ENCODE measurements at places on chromosomes 4 and X.

DNA sequence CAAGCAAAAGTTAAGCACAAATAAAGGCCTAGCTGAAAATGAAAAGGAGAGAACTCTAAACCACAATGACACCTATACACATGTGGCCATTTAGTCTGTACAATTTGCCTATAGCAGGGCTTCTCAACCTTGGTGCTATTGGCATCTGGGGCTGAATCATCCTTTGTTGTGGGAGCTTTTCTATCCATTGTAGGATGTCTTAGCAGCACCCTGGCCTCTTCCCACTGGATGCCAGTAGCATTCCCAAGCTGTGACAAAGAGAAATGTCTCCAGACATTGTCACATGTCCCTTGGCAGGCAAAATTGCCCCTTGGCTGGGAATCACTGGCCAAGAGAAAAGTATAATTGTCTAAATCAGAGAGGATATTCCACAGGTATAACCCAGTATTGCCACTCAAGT lies 13.5 kb upstream of the PRPS2 start:
- no peak for DNase-seq

DNA sequence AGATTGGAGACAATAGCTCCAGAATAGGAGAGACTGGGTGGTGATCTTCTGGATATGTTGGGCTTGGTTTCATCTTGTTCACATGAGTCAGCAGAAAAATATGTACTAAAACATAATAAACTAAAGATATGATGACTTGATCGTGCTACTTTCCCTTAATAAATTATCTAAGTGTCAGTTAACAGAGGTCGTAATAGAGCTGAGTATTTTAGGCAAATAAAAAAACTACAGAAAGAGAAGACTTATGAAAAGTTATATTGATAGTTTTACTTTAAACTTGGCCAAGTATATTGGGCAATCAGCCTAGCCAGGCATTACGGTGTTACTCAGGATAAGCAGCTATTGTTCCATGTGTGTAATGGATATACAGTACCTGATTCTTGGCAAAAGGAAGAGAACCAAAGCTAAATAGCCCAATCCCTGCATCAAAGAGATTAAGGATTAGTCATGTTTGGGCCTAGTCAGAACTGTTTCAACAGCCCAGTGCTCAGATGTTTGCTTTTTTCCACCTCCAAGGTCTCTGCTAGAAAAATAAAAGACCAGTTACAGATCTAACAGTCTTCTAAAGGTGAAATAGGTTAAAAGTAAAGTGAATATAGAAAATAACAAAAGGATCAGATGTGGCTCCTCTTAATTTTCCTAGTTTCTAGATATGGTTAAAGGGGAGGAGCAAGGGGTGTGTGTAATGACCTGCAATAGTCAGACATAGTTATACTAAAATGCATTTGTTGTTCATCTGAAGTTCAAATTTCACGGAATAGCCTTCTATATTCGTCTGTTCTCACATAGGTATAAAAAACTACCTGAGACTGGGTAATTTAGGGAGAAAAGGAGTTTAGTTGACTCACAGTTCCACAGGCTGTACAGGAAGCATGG lies 262.6 kb downstream of the ADGRL3 start:
- DNase-seq, result no peak

- DNase-seq, result no peak
Observed at GRCh38 chrX:123260920-123261418, 76.9 kb downstream of the GRIA3 start.

DNA sequence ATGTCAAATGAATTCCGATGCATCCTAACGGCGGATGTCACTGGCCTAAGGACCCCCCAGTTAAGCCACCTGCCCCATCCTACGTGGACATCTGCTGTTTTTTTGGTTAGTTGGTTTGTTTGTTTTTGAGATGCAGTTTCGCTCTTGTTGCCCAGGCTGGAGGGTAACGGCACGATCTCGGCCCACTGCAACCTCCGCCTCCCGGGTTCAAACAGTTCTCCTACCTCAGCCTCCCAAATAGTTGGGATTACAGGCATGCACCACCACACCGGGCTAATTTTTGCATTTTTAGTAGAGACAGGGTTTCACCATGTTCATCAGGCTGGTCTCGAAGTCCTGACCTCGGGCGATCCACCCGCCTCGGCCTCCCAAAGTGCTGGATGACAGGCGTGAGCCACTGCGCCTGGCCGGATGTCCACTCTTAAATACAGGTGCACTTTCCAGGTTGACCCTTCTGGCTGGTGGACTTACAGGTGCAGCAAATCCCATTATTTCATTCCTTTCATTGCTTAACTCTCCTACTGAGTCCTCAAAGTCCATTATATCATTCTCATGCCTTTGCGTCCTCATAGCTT lies 206.2 kb downstream of the CRLF2 start:
- DNase-seq, result no peak

DNA sequence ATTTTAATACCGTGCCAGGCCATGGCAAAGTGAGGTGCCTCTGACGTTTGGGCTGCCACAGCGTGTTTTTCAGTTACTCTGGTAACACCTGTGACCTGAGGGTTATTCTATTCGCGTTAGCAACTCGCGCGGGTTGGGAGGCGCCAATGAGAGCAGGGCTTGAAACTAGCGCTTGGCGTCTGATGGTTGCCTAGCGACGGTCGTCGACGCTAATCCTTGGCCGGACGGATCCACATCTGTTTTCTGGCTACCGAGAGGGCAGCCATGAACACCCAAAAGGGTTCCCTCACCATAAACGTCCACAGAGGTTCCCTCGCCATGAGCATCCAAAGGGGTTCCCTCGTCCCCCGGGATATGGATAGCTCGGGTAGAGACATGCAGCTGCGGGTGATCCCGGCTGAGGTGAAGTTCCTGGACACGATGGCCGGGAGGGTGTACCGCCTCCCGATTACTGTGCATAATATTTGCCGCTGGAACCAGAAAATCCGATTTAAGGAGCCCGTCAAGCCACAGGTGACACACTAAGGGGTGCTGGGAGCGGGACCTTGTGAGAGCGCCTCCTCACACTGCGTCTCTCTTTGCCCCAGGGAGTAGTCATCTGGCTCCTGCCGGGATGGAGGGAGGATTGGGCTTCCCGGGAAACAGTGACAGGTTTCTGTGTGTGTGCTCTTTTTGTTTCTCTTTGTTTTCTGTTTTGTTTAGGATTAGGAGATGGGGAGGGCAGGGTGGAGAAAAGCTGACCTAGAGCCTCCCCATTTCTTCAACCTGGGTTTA lies at the start of gene CFAP47:
TSS of gene CFAP47 (plus strand) at position 199 of the 774 bp plus-strand sequence. CDS start at position 265, 66 bp downstream.
- DNase-seq, result no peak

DNA sequence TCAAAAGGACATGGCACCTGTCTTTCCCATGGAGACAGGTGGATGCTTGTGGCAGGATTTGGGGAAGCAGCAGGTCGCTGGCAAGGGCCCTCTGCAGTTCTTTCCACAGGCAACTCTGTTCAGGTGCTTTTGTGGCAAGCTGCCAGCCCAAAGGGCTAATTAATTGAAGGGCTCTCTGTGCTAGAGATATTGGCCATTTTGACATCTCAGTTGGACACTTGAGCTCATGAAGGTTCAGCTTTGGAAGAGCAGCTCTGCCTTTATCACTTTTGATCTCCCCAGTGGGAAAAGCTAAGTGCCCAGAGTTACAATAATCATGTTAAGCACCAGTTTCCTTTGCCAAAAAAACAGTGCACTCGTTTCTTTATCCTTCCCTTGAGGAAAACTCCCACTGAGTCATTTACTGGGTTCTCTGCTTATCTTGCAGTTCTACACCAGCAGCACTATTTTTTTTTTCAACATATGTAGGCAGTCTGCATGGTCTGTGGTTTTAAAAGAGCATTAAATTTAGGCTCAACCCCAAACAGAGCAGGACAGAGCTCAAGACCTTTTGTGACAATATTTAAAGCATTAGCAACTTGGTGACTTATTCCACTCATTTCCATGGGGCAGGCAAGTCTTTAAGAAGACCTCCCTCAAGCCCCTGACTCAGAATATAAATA lies 336.4 kb upstream of the RASGEF1B start:
- DNase-seq, result no peak

DNA sequence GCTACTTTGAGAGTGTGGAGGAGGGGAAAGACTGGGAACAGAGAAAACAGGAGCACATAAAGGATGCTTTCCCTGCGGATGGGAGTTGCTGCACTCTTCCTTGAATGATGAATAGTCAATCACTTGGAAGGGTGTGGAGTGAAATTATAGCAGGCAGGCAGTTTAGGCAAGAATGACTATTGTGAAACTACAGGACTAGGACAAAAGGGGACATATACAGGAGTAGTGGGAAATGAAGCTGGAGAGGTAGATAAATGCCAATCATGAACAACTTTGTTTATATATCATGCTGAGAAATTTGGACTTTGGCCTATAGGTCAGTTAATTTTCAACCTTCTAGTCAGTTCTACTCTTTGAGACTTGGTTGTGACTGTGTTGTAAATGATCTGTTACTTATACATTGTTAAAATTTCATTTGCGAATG lies 76.9 kb downstream of the PAQR3 start:
- DNase-seq, result no peak

GRCh38 chrX:50068285-50068563 lies 132.6 kb downstream of the AKAP4 start:
- DNase-seq, result no peak

DNA sequence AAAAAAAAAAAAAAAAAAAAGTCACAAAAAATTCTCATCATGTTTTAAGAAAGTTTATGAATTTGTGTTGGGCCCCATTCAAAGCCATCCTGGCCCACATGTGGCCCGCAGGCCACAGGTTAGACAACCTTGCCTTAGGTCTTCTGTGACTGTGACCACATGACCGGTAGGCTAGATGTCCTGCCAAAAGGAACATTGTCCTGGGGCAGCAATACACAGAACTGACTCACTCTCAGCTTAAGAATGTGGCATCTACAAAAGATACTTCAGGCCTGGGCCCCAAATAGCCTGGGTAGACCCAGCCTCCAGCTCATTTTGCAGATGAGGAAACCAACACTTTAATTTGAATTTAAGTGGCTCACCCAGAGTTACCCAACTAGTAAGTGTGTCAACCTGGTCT lies 10.0 kb downstream of the AWAT2 start:
- no peak for DNase-seq

DNA sequence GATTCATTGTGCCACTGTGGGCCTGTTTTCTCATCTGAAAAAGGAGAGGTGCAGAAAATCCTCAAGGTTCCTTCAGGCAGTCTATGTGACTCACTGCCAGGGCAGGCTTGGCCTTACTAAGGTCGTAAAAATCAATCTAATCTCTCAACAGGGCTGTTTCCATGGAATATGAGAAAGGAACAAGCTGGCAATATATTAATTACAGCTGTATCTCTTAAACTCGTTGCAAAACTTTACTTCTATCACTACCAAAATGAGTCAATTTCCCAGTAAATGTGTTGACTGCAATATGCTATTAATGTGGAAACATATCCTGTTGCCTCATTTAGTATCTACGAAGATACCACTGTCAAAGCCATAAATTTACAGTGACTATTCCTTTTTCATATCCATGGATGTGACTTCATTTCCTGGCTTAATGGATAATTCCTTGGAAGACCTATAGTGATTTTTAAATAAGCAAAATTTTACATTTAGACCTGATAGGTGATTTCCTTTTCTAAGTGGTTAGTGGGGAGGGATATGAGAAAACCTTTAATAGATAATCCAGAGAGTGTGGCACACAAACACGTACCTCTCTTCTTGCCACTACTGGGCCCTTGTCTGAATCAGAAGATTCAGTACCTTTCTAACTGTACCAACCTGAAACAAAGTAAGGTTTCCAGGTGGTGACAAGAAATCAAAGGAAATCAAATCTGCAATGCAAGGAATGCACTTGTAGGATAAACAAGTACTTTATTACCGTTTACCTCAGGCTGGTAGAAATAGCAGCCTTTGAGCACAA lies 127.4 kb upstream of the FTHL17 start:
- no peak for DNase-seq

DNA sequence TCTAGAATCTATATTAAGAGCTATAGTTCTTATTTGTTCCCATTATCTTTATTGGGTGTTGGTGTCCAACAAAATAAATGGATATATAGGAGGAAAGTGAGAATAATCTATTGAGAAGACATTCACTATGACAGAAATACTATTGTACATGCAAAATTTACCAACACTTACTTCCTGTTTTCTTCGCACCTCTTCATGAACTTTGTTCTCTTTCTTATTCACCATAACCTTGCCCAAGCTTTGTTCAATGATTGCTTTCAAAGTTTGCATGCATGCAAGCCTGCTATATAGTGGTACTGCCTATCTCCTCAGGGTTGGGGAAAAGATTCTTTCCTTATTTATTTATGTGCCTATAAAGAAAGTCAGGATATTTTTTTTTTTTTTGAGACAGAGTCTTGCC lies 176.4 kb upstream of the JADE1 start:
- no peak for DNase-seq

GRCh38 chrX:147405764-147406163 lies 506.0 kb upstream of the FMR1 start:
- DNase-seq, result no peak

- no peak for DNase-seq
Observed at GRCh38 chr4:77911842-77912450, 49.3 kb downstream of the MRPL1 start.

GRCh38 chrX:275967-276580 lies 5.1 kb upstream of the PLCXD1 start:
- DNase-seq, result peak; percentile 47

DNA sequence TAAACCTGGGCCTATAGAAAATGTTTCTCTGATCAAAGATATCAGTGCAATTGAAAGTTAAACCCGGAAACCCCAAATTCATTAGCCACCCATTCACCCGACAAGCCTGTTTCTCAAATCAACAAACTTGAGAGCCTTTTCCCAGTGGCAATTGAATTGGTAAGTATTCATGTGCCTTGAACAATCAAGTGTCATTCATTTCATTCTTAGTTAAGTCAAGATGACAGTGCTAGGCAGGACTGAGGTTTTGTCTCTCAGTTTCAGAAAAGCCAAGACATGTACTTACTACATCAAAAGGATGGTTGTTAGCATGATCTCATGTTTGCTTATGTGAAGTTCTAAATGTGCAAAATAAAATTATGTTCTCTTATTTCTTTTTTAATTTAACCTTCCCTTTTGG lies 32.3 kb downstream of the CC2D2A start:
- no peak for DNase-seq

DNA sequence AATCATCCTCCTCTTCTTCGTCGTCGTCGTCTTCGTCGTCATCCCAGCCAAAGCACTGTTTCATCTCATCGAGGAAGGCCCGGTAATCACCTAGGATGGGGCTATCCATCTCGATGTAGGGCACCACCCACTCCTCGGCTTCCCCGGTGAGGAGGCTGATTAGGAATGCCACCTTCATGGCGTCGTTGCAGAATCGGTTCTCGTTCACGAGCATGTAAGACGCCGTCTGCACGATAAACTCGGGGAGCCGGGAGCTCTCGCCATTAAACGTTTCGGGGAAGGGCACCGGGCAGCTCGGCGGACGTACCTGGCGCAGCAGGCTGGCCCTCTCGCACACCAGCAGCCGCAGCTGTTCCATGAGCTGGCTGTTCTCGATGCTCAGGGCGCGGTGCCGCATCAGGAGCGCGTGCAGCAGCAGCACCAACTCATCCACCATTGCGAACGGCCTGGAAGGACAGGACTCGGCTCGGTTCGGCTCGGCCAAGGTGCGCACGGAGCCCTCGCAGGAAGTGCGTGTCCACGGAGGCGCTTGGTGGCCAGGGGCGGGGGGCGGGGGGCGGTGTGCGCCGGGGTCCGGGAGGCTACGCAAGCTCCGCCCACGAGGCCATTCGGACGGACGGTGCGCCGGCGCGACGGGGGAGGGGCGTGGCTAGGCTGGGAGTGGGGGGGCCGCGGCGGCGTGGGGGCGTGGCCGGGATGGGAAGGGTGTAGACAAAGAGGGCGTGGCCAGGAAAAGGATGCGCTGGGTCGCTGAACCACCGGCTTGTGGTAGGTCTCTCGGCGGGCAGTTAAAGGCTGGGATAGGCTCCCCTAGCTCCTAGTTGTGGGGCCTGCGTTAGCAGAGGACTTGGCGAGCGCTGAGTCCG lies at the start of gene LDOC1:
TSS of gene LDOC1 (minus strand) at position 544 of the 866 bp plus-strand sequence. CDS start at position 436, 108 bp downstream.
- peak; percentile 52 for DNase-seq

- DNase-seq, result no peak
Observed at GRCh38 chr4:138275963-138276621, 33.9 kb upstream of the SLC7A11 start.

Measured in activated CD4-positive, CD25-positive, alpha-beta regulatory T cell treated with anti-CD3 and anti-CD28 coated beads, Interleukin-2, amount 50 U/mL, for 72 hours (primary cell).